GM18507 (cell line): ENCODE measurements at places on chromosomes 7 and 10.
A peak's percentile ranks its signal among the peaks of the same experiment; 100 is the strongest.

- DNase-seq, result no peak
Observed at GRCh38 chr10:97071496-97071895, 114.3 kb downstream of the SLIT1 start.

DNA sequence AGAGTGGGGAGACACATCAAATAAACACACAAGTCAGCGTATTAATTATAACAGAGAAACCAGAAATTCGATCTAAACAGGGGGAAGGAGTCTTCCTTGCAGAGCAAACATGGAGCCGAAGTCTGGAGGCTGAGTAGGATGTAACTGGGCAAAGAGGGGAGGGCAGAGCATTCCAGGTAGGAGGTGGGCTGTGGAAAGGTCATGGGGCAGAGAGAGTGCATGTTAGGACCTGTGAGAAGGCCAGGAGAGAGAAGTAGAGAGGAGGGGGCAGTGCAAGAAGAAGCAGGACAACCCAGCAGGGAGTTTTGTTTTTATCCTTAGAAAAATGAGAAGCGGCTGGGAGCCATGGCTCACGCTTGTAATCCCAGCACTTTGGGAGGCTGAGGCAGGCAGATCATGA, 130.8 kb upstream of the GPR26 start:
- DNase-seq, result no peak

- DNase-seq, result no peak
Observed at GRCh38 chr10:130729876-130730275, 581.6 kb downstream of the TCERG1L start.

GRCh38 chr7:7563813-7564212, 2.9 kb upstream of the MIOS start:
- no peak for DNase-seq

DNA sequence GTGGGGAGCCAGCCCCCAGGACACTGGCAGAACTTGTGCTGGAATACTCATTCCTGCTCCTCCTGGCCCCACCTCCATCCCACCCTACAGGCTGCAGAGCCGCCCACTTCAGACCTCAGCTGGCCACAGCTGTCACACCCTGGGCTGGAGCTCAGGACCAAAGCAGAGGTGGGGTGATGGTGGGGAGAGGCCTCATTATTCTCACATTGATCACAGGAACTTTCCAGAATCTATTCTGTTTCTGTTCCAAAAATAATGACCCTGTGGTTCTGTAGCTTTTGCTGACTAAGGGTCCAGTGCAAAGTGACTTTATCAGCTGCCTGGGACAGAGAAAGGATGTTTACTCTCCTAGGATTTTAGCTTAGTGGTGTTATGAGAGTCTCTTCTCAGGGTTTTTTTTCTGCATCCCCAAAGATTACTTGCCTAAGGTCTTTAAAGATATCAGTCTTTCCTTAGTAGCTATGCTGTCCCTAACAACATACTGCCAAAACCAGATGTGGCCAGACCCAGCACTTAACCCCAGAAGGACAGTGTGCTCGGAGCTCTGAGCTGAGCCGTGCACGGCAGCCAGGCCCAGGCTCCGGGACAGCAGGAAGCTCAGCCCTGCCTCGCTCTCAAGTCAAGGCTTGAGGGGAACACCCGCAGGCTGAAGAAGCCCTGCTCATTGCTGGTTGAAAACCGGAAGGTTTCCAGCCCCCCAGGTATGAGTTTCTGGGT, 223.3 kb downstream of the MLLT10 start:
- no peak for DNase-seq

GRCh38 chr10:25875556-25876165, 58.4 kb upstream of the MYO3A start:
- DNase-seq, result peak; percentile 36

DNA sequence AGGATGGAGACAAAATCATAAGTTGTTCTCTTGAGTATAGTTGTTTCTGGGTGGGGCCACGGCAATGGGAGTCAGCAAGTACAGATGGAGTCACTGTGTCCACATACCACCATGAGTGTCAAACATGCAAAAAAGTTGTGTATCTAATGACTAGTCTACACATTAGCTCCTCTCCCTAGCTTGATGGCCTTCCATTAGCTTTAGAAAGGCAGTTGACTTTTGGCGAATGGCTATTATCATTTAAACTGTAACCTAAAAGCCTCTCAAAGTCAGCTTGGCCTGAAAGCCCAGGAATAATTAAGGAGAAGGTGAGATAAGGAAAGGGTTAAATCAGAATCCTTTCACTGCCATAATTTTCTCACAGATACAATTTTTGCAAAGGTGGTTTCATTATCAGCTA, 95.5 kb upstream of the MEOX2 start:
- DNase-seq, result no peak
